NCI-H2171 (cell line): ENCODE measurements at places on chromosomes 11 and 22.

DNA sequence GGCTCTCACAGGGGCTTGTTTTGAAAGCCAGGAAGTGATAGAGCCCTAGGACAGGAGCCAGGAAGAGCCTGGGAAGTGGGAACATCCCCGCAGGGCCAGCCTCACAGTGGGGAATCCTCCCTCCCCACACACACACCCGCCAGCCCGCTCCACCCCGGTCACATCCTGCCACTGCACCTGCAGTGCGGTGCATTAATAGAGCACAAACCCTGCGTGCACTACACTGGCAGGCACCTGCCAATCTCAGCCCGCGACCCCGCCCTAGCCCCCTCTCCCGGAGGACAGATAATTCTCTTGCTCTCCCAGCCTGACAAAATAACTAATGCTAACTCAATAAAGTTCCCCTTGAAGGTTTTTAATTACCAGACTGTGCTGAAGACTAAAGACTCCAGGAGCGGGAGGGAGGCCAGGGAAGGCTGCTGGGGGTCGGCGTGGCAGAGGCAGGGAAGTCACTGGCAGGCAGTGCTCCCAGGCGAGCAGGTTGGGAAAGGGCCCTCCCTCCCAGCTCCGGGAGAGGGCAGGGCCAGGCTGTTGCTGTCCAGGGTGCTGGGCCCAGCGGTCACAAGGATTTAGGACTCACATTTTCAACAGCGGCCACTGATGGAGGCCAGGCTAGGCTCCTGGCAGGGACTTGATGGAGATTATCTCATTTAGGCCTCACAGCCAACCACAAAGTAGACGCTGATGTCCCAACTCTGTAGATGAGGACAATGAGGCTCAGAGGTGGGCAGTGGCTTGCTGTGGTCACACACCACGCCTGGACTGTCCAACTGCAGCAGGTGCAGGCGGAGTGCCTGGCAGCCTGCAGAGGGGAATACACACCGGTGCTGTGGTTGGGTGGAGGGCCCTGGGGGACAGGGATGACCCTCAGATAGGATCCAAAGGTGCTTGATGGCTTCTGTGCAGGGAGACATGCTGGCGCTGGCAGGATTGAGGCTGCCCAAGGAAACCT lies 23.9 kb upstream of the TCF20 start:
- DNase-seq = peak; percentile 23

DNA sequence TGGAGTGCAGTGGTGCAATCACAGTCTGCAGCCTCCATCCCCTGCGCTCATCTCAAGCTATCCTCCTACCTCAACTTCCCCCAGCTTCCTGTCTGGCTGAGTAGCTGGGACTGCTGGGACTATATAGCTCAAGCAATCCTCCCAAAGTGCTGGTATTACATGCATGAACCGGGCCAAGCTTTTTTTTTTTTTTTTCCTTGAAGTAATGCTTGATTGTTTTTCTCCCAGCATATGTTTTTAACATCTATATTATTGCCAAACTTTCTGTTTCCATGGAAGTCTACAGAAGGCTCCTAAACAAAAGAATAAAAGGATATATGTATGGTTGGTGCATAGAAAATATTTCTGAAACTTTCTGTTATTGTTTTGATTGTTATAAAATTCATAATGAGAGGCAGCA lies 853.6 kb downstream of the KCNA4 start:
- DNase-seq = no peak

- no peak for DNase-seq
These were observed 6.9 kb downstream of the DPAGT1 start for GRCh38 chr11:119094816-119095065.

DNA sequence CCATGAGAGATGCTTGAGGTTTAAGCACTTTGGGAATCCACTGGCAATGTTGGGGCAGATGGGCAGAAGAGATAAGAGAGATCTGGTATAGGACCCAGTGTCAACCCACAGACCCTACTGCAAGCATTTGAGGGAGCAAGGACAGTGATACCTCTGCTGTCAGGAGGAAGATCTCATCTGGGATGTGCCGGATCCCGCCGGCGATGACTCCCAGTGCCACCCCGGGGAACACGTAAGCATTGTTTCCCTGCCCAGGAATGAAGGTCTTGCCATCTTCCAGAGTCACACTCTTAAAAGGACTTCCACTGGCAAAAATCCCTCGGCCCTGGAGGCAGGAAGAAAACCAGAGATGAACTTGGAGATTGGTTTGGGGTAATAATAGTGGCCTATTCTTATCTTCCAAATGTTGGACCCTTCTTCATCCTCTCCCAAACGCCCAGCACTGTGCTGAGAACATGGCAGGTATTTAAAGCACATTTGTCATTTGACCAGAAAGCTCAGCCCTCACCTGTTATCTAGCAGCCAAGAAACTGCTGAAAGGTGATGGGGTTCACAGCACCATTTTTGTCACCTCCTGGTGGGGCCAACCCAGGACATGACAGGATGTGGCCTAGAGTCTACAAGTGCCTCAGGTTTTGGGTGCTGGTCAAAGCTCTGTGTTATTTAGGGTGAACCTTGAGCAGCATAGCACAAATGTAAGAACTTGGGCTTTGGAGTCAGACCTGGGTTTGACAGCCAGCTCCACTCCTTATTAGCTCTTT lies 71.7 kb downstream of the CCDC81 start:
- DNase-seq = no peak

DNA sequence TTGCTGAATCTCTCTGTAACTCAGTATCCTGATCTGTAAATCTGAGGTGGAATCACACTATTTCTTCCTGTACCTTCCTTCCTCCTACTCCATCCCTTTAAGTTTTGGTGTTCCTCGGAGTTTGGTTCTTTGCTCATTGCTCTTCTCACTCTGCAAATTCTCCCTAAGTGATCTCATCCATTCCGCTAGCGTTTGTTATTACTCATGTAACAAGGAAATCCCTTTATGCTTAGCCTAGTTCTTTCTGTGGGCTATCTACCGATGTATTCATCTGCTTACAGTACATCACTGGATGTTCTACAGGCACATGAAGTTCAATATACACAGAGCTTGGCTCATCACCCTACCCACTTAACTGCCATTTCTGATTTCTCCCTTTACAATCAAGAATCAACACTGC lies 1.6 kb upstream of the CEP295 start:
- DNase-seq = no peak
